ENCODE measurements at places on chromosomes 2 and 18. TPM values are rescaled to one million over a fixed set of nuclear protein-coding genes. Genes with fewer than 3 reads are reported as not detected.

ANKRD23 gene
- 7.2 TPM for total RNA-seq

SP140 gene
- total RNA-seq: 2.6 TPM

ACMSD gene
- not detected for total RNA-seq

LRRTM1 gene
- not detected for total RNA-seq

All from breast epithelium (tissue), 4 donors.